ENCODE measurements at places on chromosomes 4 and X.

GRCh38 chrX:13103188-13103913 lies 58.9 kb upstream of the FAM9C start:
- DNase-seq, result no peak

DNA sequence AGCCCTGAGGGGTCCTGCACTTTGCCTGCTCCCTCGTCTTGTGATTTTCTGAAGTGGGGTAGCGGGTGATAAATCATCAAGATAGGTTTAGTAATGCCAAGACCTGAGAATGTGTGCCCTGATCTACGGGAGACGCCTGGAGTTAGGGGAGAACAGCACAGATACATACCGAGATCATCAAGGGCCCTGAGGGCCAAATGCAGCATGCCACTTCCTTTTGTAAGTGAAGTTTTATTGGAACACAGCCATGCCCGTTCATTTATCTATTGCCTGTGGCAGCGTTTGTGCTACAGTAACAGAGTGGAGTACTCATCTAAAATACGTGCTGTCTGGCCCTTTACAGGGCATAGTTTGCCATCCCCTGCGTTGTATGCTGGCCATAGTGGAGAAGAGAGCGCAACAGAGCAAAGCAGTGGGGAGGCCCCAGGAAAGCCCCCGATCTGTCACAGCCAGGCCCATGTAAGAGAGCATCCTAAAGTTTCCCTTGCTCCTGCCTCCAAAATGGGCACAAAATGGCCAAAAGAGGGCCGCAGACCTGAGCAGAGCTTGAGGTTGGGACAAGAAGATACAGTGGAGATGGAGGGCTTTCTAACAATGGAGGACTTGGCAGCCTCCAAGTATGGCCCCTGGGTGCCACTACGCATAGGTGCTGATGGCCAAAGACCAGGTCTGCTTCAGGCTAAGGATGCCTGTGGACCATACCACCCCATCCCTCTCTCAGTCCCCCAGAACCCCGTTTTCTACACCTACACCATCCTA lies 167.0 kb downstream of the SMIM20 start:
- DNase-seq, result no peak

GRCh38 chr4:75567725-75568124 lies 11.9 kb downstream of the ODAPH start:
- no peak for DNase-seq

DNA sequence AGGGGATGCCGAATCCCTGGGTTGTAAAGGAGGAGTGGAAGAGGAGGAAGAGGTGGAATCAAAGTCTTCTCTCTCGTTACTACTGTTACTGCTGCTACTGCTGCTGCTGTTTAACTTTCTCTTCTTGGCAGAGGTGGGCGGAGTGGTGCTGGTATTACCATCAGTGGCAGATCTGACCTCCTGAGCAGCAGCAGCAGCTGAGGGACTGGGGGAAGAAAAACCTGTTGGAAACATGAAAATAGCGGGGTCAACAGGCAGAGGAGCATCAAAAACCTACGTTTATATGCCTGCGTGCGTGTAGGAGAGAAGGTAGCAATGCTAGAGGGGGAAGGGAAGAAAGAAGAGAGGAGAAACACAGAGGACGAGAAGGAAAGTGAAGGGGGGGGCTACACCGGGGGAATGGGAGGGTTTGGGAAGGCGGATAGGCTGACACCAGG lies 339 bp downstream of the CUL4B start:
- DNase-seq, result peak; percentile 50

- DNase-seq, result no peak
Observed at GRCh38 chrX:13732246-13733067, 2.0 kb downstream of the TRAPPC2 start.

GRCh38 chr4:171639540-171639939 lies 173.7 kb upstream of the GALNTL6 start:
- no peak for DNase-seq

GRCh38 chrX:150361070-150361776 lies 1.9 kb upstream of the MAMLD1 start:
- no peak for DNase-seq
